Central memory CD8-positive, alpha-beta T cell (primary cell): ENCODE measurements at places on chromosomes 3 and 15.

GRCh38 chr3:10357592-10358308 is 36.8 kb upstream of the SEC13 start:
- no peak for DNase-seq

- no peak for DNase-seq
These were observed 328.3 kb upstream of the CHRM5 start for GRCh38 chr15:33639978-33640377.

- DNase-seq: no peak
These were observed 35.8 kb upstream of the TSC22D2 start for GRCh38 chr3:150372320-150372719.

- DNase-seq: no peak
These were observed 23.9 kb downstream of the FAM174B start for GRCh38 chr15:92631721-92632120.

DNA sequence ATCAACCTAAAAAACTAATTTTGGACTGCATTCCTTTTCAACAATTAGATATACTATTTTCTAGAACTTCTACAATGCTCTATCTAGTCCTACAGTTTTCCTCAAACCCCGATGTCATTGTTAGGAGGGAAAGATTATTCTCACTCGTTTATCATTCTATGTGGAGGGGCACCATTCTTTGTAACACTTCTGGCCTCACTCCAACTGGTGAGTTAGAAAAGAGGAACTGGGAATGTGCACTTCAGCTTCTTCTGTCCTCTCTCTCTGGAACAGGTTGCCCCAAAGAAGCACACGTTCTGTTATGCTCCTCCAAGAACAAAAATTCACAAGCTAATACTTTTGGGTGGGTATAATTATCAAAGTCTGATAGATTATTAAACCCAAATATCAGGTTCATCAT is 137.9 kb downstream of the UACA start:
- no peak for DNase-seq

DNA sequence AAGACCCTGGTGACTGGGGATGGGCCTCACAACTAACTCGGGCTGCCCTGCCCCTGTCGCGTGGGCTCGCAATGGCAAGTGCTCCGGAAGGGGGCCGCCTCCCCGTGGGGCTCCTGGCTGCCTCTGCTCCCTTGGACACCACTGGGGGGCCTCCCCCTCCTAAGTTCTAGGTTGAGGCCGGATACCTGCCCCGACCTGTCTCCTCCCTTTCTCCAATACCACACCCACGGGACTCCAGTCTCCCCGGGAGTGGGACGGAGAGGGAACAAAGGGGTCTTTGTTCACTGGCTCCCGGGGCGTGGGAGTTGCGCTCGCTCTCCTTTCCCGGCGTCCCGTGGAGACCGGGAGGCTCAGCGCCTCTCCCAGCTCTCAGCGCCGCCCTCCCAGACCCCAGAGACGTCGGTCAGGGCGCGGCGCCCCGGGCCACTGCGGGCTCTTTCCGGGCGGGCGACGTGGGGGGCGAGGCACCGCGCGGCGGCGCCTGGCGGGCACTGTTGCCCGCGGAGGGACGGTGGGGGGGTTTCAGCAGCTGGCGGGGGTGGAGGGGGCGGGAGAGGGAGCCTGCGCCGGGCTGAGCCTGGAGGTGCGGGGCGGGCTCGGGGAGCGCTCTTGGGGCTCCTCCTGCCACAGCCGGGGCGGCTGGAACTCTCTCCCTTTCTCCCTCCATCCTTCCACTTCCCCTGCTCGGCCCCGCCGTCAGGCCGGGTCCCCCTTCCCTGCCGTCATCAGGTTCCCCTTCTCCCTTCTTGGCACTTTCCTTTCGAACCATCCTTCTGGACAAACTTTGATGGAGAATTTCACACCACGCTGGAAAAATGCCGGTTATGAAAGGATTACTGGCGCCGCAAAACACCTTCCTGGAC is at the start of gene KCNH8:
Gene KCNH8, plus strand, starts transcription at position 606 of the 863 bp plus-strand sequence. Its CDS starts 210 bp downstream, at position 816.
- no peak for DNase-seq

- no peak for DNase-seq
These were observed 29.0 kb downstream of the GYG1 start for GRCh38 chr3:149020196-149020838.

GRCh38 chr15:74240002-74240568 is 4.0 kb downstream of the CCDC33 start:
- DNase-seq: no peak

GRCh38 chr3:196208942-196209695 is 2.1 kb downstream of the ZDHHC19 start:
- no peak for DNase-seq

DNA sequence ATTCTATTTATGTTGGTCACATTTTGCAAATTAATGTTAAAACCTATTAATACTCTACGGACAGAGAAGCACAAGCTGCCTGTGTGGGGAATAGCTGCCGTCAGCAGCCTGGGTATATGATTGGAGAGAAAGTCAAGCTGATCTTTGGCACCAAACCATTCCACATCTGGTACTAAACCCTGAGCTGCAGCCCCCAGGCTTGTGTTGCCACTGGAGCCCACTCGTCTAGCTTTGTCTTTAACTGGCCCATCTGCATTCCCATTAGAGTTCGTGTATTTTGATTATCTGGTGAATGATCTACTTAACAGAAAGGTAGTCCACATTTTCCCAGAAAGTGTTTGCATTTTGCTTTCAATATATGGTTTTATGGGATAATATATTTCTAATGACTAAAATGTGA is 5.4 kb downstream of the NDUFB4 start:
- DNase-seq: no peak

DNA sequence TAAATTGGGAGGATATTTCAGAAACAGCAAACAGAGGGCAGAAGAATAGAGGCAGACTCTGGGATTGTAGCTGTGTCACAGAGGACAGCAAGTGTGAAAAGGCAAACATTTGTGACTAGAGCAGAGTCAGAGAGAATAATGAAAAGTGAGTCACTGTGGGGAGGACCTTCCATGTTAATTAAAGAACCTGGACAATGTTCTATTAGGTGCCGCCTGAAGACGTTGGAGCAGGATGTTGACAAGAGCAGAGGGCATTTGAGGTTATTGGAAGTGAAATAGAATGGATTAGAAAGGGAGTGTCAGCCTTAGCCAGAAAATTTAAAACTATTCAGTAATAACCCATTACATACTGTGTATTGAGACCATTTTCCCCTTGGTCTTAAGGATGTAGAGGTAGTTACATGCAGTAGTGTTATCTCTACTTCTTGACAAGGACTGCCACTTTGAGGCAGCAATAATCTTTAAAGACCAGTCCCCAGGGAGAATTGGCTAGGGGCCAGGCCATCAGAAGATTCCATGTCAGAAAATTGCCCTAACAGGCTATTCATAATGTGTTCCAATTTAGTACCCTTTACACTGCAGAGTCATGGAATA is 5.8 kb downstream of the ACKR2 start:
- no peak for DNase-seq

- no peak for DNase-seq
These were observed 175.7 kb downstream of the TNIK start for GRCh38 chr3:171284308-171285075.

- DNase-seq: no peak
These were observed 115.2 kb downstream of the TIGIT start for GRCh38 chr3:114408736-114409670.

DNA sequence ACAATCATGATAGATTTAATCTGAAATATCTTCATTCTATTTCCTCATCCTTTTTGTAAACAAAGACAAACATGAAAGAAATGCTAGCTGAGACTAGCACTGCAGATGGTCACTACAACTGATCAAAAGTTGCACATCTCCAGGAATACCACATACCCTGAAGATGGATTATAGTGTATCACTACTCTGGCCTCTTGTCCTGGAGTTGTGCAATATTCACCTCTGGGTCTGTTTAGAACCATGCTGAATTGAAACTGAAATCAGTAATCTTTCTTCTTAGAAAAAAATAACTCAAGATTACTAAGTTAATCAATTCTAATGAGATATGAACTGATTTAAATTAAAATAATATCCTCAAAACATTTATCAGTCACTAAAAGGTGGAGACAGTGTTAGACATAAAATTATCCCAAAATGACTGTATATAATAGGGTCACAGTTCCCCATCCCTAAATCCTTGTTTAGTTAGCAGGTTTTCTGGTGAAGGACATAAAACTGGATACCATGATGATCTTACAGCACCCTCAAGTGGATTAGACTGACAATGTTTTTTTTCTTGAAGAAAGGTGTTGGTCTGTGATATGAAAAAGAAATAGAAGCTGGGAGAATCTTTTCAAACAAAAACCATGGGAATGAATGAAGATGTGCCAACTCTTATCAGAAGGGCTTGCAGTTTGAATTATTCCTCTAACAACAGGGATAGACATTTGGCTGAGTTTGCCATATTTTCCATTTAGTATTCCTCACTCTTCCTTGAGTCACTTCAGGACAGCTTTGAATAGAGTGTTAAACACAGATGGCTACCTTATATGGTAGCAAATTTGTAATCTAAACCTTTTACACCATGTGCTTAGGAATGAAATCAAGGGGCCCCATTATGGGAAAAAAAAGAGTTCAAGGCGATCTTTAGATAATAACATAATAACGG is 7.1 kb upstream of the TTC14 start:
- DNase-seq: no peak

DNA sequence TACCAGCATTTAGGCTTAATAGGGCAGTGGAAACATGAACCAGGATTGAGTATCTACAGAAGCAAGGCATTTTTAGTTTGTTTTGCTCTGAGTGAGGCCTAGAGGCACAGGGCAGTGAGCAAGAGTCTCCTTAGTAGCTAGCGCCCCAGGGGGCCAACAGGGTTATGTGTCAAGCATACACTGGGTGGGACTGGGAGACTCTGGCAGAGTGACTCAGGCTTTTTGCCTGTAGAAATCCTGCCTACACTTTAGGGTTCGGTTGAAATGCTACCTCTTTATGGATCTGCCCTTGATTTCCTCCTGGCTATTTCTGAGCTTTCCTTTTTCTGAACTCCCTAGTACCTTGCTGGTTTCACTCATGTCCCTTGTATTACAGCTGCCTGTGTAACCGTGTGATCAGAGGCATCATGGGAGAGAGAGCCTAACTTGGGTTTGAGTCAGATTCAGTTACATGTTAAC is 72.2 kb downstream of the TOP2B start:
- DNase-seq: no peak

GRCh38 chr3:17954801-17955200 is 212.4 kb upstream of the TBC1D5 start:
- no peak for DNase-seq

- no peak for DNase-seq
These were observed 85.5 kb downstream of the VPS13C start for GRCh38 chr15:61974759-61975158.

DNA sequence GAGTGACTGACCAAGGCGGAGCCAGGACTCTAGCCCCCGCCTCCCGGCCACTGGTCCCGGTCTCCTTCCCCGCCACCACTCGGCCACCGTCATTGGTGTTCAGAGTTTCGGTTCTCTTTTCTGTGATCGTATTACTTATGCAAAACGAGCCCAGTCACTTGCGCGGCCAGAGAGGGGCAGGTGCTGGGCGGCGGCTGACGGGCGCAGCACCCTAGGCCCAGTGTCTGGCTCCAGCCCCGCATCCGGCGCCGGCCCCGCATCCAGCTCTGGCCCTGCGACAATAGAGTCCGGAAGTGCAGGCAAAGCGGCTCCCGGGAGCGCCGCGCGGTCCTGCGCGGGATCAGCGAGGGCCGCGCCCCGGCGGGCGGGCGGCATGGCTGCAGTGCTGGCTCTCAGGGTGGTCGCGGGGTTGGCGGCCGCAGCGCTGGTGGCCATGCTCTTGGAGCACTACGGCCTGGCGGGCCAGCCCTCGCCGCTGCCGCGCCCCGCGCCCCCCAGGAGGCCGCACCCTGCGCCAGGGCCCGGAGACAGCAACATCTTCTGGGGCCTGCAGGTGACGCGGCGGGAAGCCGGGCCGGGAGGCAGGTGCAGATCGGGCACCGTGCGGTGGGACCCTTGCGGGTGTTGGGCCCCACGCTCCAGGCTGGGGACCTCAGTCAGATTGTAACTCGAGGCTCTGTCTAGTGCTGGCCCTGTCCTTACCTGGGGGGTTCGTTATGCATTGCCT is at the start of gene TMEM62:
Gene TMEM62, plus strand, starts transcription at position 157 of the 727 bp plus-strand sequence. Its CDS starts 217 bp downstream, at position 374.
- DNase-seq: peak; percentile 40

- no peak for DNase-seq
These were observed 468.0 kb upstream of the GBE1 start for GRCh38 chr3:82229397-82229796.

DNA sequence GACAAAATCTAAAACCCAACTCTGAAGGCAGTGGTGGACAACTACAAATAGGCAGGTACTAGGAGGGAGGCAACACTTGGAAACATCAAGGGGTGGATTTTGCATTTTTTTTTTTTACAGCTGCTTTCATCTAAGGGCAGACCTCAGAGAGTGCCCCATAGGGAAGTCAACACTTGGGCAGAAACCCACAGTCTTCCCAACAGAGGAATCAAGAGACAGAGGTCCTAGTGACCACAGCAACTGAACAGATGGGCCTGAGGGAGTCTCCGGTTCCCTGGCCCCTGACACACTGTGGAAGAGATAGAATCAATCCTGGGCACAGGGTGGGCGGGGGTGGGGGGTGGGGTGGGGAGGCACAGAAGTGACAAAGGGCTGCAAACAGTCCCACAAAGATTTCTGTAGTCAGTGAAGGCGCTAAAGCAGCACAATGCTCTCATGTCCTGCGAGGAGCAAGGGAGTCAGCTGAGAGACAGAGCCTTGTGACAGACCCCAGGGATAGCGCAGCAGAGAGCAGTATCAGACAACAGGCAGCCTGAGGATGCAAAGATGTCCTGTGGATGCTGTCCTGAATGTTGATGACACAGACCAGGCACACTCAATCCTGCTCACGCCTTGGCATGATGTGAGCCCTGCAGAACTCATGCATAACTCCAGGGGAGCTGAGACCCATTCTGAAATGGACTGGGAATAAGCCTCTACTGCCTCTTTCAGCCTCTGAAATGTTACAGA is 6.9 kb upstream of the RFTN1 start:
- no peak for DNase-seq

DNA sequence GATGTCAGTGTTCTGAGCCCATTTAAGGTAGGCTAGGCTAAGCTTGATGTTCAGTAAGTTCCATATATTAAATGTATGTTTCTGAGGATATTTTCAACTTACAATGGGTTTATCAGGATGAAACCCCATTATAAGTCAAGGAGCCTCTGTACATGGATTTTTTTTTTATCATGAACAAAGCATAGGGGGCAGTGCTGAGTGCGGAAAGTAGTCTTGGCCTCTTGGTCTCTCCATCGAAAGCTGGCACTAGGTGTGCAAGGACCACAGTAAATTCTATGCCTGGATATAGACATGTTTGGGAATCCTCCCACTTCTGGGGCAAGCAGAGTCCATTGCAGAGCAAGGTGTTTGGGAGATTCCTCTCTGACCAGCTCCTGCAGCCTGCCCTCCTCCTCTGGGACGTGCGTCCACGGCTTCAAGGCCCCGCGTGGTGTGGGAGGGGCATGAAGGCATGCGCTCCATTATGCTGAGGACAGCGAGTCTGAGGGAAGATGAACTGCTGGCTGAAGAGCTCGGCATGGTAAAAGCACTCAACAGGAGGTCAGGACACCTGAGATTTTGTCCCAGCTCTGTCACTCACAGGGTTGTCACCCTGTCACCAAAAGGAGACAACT is 122.9 kb upstream of the LIPC start:
- DNase-seq: no peak

GRCh38 chr15:89054873-89055272 is 33.4 kb upstream of the ABHD2 start:
- no peak for DNase-seq
